ENCODE measurements at places on chromosomes 2 and 18. TPM values are rescaled to one million over a fixed set of nuclear protein-coding genes. Genes with fewer than 3 reads are reported as not detected.

DNA sequence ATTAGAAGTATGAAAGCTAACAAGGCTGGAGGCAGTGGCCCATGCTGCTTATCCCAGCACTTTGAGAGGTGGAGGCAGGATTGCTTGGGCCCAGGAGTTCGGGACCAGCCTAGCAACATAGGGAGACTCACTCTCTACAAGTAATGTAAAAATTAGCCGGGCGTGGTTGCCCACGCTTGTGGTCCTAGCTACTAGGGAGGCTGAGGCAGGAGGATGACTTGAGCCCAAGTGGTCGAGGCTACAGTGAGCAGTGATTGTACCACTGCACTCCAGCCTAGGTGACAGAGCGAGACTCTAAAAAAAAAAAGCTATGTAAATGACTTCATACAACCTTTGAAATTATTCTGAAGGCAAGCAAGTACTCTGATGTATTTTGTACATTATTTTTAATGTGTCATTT, 1.5 kb downstream of the RMDN2 start:
- no peak for DNase-seq

GRCh38 chr2:112622528-112622849, 23.2 kb upstream of the SLC20A1 start:
- DNase-seq: no peak

DNA sequence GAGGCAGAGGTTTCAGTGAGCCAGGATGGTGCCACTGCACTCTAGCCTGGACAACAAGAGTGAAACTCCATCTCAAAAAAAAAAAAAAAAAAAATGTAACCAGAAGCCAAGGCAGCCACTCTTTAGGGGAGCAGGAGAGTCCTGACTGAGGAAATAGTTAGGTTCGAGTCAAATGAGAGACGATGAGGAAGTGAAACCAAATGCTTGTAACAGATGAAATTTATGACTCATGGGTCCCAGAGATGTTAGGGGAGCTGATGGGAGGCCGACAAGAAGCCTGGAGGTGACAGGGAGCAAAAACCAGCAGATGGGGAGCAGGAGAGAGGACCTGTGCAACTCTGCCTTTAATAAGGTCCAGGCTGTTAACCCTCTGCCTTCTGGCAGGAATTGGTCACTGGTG, 756.1 kb upstream of the DDX18 start:
- DNase-seq: no peak

DNA sequence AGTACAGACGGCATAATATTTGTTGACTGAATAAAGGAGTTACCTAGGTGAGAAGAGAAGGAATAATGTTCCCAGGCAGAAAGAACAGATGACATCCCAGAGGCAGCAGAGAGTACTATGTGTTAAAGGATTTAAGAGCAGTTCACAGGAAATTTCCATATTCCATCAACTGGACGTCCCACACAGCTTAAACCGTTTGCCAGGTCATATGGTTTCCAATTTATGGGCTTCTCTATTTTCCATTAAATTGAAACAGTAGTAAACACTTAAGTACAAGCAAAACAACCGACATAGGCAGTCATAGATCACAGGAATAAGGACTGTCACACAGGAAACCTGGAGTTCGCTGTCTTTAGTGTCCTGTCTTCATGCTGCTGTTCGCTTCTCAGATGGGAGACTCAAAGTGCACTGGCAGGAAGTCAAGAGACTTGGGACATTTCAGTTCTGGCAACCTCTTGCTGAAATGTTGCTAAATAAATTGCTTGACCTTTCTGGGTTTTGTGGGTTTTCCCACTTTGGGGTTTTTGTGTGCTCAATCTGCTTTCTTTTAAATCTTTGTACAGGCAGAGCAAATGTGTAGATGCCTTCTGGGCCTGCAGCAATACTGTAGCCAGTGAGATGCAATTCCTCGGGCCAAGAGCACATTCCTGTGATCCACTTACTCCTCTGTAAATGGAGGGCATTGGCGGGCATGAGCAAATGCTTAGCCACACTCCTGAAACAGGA, 5.8 kb upstream of the PIEZO2 start:
- no peak for DNase-seq

- DNase-seq: no peak
Measured at GRCh38 chr18:46562674-46563192, 94.3 kb downstream of the LOXHD1 start.

- DNase-seq: no peak
Measured at GRCh38 chr2:144944546-144945220, 424.8 kb upstream of the ZEB2 start.

GRCh38 chr18:457521-458412, 42.7 kb downstream of the COLEC12 start:
- no peak for DNase-seq

DNA sequence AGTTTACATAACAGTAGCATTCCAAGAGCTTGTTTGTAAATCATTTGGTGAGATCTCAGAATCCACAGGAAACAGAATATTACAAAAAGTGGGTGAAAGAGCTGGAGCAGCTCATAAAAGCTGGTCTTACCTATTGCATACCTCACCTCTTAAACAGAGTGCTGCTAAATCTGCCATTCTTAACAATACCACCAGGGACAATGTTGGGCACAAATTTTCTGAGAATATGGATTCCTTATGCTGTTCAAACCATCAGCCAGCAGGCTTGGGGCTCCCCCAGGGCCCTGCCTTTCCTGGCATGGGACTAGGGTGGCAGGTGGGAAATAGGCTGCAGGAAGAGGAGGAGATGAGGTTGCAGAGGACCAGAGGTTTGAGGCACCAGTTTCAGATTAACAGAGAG, 55.6 kb downstream of the TGFA start:
- no peak for DNase-seq

DNA sequence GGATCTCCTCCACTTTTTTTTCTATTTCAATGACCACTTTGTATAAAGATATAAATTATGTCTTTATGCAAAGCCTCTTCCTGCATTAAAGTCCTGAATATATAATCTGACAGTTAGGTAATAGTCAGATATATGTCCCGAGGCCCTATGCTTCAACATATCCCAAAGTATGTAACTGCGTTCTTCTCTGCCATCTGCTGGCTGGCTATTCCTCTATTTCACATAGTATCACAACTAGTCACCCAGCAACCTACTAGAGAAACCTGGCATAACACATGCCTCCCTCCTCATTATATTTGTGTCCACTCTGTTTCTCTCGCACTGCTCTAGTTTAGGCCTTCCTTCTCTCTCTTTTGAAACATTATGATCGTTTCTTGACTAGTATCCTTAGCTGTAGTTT, 640.8 kb downstream of the DPP10 start:
- DNase-seq: no peak

- DNase-seq: peak; percentile 84
Measured at GRCh38 chr2:174486563-174487107, at the start of gene GPR155. TSS of gene GPR155 (minus strand) at chr2:174487029. CDS start at chr2:174481956, 5,073 bp downstream.

DNA sequence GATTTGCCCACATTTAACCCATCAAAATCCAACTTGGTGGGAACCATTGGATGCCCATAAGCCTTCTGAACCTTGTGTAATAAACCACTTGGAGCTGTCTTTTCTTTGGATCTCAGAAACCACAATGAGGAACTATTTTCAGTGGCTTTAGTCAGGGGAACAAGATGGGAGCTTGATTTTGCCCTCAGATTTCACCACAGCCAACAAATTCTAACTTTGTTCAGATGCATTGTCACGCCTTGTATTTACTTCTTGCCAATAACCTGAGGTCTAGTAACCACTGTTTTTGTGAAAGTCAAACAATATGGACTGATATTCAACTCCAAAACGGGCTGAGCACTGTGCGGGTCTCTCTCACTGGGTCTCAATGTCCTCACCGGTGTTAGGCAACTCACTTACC, 508.2 kb downstream of the TNS1 start:
- DNase-seq: no peak

GRCh38 chr18:31513189-31513935, 15.4 kb downstream of the DSG2 start:
- DNase-seq: no peak

DNA sequence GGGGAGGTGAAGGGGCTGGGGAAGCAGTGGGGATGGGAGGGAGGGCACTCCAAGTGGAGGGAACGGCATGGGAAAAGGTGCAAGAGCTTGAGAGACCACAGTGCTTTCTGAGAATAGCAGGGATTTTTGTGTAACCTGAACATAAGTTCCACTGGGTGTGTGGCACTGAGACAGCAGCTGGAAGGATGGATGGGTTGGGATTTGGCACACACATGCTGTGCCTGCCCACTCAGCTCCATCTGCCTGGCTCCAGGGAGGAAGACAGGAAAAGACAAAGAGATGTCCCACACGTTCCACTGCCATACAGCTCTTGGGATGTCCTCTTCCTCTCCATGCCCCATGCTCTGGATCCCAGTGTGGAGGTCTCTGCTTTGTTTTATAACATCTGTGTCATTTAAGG, 114.1 kb upstream of the TEX51 start:
- DNase-seq: no peak

GRCh38 chr18:2494921-2495320, 76.4 kb downstream of the METTL4 start:
- no peak for DNase-seq

DNA sequence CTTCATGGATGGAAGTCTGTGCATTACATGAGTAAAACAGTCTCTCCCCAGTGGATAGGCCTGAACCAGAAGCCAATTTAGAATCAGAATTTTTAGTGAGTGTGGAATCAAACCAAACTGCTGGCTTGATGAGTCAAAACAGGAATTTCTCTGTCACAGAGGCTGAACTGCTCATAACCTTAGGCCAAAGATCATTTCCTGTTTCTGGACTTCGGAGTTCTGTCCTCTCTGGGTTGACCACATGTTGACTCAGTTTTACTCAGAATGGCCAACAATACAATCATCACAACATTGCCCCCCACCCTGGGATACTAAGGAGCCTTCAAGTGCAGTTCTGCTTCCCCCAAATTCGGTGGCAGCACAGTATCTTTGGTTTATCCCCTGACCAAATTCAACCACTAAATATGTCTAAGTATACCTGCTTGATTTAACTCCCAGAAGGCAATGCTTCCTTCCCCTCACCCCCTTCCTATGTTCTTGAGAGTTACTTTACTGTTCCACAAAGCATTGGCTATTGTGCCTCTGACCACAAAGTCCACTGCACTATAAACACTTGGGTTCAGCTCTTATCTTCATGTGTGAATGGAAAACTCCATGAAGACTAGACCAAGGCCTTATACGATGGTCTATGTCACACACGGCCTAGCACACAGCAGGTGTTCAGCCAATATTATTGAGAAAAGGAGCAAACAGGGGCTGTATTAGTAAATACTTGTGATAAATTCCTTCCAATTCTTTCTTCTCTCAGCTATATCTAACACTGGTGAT, 67.8 kb downstream of the NXPH2 start:
- no peak for DNase-seq

DNA sequence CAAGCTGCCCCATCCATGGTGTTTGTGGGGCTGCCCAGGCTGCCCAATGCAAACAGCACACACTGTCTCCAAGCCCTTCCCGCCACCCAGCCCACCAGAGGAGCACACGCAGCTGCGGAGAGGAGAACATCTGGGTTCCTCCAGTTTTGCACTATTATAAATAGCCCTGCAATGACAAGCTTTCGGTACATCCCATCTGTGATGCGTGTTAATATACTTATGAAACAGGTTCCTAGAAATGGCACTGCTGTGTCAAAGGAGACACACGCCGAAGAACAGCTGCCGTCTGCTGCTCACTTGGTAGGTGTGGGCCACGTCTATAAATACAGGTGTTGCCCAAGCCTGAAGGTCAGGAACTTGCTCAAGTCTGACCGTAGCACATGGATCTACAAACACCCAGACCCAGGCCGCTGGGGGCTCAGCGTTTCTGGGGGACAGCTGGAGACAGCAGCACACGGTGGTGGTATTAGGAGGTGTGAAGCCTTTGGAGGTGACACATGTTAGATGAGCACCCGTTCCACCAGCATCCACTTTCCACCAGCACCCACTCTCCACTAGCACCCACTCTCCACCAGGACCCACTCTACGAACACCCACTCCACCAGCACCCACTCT, 34.3 kb downstream of the PXDN start:
- peak; percentile 23 for DNase-seq

DNA sequence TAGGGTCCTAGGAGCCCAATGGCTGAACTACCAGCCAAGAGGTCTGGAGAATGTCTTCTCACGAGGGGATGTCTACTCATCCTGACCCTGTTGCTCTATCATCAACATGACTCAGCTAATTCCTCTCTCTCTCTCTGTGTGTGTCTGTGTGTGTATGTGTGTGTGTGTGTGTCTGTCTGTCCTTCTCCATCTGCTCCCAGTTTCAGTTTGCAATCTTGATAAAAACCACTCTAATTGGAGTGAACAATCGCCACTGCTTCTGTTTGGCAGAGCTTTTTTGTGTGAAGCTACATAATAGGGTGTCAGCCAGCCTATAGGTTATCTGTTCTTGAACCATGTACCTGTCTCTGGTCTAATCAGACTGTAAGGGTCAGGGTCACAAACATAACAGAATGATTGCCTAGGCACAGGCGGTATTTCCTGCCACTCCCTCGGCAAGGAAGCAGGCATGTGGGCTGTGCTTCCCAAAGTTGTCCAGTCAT, 219.8 kb downstream of the SH3BP4 start:
- no peak for DNase-seq

- DNase-seq: no peak
Measured at GRCh38 chr18:995629-996028, 91.0 kb downstream of the ADCYAP1 start.

- DNase-seq: no peak
Measured at GRCh38 chr2:106189764-106190468, 4.2 kb downstream of the UXS1 start.

GRCh38 chr18:75504469-75504868, 77.0 kb upstream of the SMIM21 start:
- DNase-seq: no peak

GRCh38 chr18:26618135-26618534, 69.8 kb upstream of the KCTD1 start:
- DNase-seq: no peak

DNA sequence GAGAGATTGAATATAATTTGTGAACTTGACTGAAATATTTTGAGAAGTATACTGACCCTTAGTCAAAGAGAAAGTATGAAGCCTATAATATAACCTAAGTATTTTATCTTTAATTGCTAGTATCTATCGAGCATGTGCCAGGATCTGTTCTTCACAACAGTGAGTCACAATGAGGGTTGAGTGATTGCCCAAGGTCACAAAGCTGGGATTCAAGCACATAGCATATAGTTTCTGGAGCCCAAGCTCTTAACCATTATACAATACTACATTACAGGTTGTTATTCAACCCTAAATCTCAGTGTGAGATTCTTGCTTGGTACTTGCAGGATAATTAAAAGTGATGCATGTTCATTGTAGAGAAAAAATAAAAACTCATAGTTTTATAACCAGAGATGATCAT, 97.2 kb downstream of the RAB3GAP1 start:
- no peak for DNase-seq

- DNase-seq: no peak
Measured at GRCh38 chr2:108555572-108555971, 21.3 kb downstream of the LIMS1 start.

GRCh38 chr18:79440316-79441110, 44.8 kb downstream of the NFATC1 start:
- no peak for DNase-seq

- DNase-seq: no peak
Measured at GRCh38 chr18:2302628-2303516, 268.4 kb downstream of the METTL4 start.

REEP1 gene
- total RNA-seq: 21.5 TPM

ANKRD62 gene
- total RNA-seq: not detected

SRBD1 gene
- total RNA-seq: 6.6 TPM

SLC4A3 gene
- total RNA-seq: 503 TPM

DIS3L2 gene
- 17.6 TPM for total RNA-seq

CRYGD gene
- total RNA-seq: not detected

ZNF804A gene
- not detected for total RNA-seq

ZAP70 gene
- 0.70 TPM for total RNA-seq

Data from Right ventricle myocardium superior (tissue), 1 donor.